ENCODE measurements at places on chromosomes 5 and 9.

GRCh38 chr5:149049371-149049781 lies 13.5 kb downstream of the SH3TC2 start:
- DNase-seq = no peak

GRCh38 chr9:69895659-69896058 lies 75.0 kb downstream of the CFAP95 start:
- DNase-seq = no peak

GRCh38 chr5:34627794-34628193 lies 28.3 kb upstream of the RAI14 start:
- DNase-seq = no peak

- no peak for DNase-seq
Observed at GRCh38 chr9:130490981-130491380, 46.2 kb downstream of the ASS1 start.

- no peak for DNase-seq
Observed at GRCh38 chr9:123883634-123884033, 46.3 kb downstream of the DENND1A start.

GRCh38 chr9:118829334-118829733 lies 539.9 kb downstream of the BRINP1 start:
- no peak for DNase-seq

DNA sequence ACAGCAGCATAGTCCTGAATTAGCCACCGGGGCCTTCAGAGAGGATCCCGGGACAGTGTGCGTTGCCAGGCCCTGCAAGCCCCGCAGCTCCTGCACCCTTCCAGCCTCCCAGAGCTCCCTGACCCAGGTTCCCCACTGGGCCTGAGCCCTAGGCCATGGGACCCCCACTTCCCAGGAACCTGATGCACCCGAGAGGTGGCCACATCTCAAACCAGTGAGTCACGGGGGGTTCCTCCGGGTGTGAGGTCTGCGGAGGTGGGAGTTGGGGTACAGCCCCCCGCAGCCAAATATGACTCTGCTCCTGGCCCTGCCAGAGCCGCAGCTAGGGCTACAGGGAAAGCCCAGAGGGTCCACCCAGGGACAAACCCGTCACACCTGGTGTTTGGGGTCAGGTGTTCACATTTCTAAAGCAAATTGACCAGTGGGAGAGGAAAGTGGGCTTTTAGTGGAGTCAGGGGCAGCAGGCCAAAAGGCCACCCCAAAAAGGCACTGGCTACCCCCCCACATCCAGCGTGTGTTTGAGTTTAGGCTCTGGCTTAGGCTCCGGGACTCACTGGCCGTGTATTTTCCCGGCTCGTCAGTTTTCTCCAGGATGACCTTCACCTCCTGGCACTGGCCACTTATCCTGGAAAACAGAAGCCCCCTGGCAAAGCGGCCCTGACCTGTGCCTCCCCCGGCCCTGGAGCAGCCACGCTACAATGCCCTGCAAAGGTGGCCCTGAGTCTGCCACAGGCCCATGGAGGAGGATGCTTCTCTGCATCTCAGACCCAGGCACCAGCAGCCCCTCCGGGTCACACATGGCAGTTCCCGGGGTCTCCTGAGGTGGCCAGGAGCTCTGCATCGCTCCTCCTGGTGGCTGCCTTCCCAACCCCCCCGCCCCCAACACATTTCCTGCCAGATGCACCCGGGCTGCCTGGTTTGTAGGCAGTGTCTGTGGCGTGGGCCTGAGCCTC lies 17.4 kb upstream of the OBP2B start:
- DNase-seq = no peak

GRCh38 chr5:172881691-172882370 lies 47.8 kb downstream of the ERGIC1 start:
- no peak for DNase-seq

DNA sequence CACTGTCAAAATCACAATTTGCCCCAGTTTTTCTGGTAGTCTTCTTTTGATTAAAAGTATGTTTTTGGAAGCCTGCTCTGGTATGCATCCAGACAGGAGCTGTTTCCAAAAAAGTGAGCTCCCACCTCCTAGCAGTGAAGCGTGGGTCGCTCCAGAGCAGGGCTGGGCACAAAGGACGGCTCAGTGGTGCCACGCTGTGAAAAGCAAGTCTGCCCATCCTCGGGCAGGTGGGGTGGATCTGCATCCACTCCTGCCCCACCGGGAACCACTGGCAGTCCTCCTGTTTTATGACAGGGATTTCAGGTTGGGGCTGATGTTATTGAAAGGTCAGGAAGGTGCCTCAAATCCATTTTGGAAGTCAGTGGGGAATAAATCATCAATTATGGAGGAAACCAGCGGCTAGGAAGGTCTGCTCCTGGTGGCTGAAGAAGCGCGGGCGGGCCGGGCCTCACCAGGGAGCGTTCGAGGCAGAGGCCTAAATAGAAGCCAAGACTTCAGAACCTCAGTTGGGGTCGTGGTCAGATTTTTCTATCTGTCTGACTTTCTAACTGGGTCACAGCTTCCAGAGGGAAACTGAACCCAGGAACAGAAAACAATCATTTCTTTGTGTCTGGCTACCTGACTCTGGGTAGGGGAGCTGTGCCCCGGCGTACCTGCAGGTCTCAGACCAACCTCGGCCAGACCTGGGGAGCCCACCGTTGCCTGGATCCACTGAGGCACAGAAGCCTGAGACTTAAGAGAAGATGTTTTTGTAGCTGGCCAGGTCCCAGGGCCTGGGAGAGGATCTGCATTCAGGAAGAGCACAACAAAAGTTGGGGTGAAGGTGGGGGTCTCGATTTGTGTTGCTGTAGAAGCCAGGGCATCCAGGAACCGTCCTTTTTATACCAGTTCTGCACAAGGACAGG lies 168.1 kb downstream of the PAX5 start:
- DNase-seq = no peak

DNA sequence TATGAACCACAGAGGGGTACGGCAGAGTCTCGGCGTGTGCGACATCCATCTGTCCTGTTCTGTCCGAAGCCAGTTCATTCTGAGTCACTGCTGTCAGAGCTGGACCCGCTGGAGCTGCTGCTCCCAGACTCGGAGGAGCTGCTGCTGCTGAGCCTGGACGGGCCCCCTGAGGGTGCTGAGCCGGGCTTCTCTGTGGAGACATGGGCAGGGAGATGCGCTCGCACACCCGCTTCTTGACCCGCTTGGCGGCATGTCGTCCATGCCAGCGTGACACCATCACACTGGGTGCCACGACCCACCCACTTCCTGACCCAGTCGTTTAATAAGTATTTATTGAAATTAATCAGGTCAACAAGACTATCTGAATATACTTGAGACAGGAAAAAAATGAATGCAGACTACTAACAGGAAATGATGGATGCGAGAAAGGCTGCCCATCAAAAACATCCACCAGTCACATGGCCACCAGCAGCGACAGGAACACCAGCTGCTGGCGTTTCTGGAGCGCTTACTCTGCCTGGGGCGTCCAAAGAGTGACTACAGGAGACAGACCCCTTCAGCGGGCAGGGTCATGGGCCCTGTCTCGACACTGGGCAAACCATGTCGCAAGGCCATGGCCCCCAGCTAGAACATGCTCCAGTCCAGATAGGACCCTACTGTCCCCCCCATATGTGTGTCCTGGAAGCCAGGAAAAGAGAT lies 8.4 kb downstream of the BRD3OS start:
- no peak for DNase-seq

- no peak for DNase-seq
Observed at GRCh38 chr9:79632060-79632459, 60.3 kb downstream of the TLE4 start.

GRCh38 chr9:69470186-69470977 lies 145.4 kb downstream of the ENTREP1 start:
- DNase-seq = no peak

DNA sequence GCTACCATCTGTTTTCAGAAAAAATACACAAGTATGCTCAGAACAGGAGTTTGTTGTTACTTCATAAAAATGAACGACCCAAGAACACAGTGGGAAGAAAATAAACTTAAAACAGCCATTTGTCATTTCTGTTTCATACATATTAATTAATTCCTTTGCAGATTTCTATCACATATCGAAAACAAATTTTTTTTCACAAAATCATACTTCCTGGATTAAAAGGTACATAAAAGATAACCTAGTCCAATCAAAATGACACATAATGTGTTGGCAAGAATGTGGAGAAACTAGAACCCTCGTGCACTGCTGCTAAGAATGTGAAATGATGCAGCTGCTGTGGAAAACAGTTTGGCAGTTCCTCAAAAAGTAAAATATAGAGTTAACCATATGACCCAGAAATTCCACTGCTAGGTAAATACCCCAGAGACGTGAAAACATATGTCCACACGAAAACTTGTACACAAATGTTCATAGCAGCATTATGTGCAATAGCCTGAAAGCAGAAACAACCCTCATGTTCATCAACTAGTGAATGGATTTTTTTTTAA lies 46.0 kb downstream of the MYO10 start:
- DNase-seq = peak; percentile 27

DNA sequence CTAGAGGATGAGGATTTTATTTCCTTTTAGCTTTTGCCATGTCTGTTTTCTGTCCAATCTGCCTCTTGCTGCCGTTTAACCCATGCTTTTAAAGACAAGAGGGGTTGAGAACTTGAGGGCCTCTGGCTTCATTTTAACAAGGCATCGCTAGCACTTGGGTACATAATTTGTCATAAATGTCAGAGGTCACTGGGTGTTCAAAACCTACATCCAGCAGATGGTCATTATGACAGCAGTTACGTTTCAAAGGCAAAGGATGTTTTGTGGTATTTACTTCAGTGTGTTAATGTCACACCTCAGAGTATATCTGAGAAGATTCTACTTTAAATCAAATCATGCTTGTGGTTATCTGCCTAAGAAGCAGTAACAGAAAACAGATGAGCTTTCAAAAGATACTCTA lies 918.3 kb downstream of the NR2F1-AS1 start:
- no peak for DNase-seq

- DNase-seq = no peak
Observed at GRCh38 chr9:101586651-101587050, 8.1 kb downstream of the PPP3R2 start.

GRCh38 chr5:135210286-135211055 lies 176.4 kb upstream of the PITX1 start:
- DNase-seq = no peak
